ENCODE measurements at places on chromosomes 7 and 10.

DNA sequence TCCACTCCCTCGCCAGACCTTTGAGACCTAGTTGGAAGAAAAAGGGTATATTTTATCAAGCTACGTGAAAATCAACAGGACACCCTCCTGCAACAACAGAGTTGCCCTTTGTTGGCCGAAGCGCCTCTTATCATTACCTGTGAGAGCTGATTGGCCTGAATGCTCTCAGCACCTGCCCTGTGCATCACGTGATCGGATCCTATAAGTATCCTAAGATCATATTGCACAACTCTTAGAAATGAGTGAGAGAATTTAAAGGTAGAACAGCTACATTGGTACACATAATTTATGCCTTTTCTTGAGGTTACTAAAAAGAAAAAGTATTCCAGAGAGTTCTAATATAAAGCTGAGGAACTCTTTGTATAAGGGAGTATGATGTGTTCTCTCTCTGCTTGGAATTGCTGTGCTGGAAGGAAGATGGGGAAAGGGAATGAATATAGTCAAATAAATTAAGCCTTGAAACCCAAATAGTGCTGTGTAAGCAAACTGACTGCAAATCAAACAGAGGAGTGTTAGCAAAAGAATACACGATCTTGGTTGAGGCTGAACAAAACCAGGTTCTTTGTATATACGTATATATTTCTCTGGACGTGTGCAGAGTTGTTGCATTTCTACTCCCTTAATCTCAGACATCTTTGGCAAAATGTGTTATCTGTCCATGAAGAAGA lies 69.3 kb downstream of the LRRC4 start:
- no peak for DNase-seq

DNA sequence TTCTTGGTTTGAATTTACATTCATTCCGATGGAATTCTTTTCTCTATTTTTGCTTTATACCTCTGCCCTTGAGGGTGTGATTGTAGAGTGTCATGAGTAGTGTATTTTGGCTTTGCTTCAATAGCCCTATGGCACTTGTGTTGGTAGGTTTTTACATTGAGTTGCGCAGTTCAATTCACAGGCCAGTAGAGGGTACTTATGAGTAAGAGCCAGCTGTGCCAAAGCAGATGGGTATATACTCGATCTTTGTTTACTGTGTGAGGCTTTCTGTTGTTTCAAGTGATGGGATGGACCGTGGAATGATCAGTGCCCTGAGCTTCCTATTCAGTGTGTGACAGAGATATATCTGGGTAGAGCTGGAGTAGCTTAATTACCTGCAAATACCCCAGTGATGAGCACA lies 4.3 kb upstream of the AKR1C3 start:
- DNase-seq: no peak

DNA sequence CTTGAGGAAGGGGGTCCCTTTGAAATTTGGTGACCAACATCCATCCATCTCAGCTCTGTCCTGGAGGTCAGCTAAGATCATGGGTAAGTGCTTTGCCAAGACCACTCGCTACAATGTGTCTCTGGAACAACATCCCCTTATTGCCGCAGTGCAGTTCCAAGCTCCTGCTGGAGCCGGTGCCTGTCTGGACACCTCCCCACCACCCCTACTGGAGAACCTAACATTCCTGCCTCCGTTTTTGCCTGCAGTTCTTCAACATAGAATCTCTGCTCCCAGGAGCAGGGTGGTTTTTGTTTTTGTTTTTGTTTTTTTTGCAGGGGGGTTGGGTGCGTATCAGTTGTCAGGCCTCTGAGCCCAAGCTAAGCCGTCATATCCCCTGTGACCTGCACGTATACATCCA lies 51.2 kb upstream of the FXYD4 start:
- no peak for DNase-seq

DNA sequence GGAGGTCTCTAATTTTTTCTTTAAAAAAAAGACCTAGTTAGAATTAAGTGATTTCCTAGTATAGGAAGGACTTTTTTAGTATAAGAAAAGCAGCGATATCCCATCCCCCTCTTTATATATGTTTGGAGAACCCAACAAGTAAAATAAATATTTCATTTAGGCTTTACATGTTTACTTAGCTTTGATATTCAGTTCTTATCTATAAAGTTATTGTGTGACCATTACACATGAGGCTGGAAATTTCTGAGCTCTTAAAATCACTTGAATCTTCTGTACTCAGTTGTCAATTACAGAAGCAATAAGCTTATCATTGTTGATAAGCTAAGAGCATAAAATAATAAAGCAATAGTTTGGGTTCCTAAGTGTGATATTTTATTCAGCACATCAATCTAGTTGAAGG lies 89.7 kb downstream of the AASS start:
- DNase-seq: no peak

DNA sequence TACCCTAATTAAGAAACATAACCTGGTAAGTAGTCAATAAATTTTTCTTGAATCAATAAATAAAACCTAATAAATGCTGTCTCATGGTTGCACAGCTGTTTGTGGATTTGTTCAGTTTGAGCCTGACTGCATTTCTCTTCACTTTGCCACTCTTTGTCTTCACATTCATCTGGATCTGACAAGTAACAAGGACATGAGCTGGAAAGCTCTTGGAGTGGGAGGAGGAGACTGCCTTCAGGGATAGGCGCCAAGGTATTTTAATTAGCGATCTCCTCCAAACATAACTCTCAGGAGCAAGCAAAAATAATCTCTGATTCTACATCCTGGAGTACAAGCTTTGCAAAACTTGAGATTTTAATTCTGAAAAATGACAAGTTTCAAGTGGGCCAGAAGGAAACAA lies 251.0 kb downstream of the BMPER start:
- DNase-seq: no peak

- DNase-seq: no peak
Observed at GRCh38 chr7:41428381-41428780, 274.5 kb downstream of the INHBA start.

GRCh38 chr10:132257271-132257670 lies 50.5 kb downstream of the STK32C start:
- DNase-seq: no peak

DNA sequence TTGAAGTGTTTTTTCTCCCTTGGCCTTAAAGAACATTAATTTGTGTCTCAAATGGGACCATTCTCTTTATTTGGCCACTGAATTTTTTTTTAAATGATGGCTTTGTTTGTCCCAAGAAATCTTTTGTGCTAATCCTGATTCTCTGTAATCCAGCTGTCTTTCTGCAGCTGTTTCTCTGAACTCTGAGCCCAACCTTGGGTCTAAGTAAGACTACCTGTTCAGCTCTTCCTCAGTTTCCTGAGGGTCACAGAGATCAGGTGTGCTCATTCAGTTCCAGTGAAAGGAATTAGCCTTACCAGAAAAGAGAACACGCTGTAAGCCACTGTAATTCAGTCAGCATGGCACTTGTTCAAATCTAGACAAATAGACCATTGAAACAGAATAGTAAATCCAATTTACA lies 94.2 kb downstream of the ANKIB1 start:
- no peak for DNase-seq

GRCh38 chr7:143399151-143399550 lies 9.5 kb downstream of the EPHA1 start:
- DNase-seq: no peak

DNA sequence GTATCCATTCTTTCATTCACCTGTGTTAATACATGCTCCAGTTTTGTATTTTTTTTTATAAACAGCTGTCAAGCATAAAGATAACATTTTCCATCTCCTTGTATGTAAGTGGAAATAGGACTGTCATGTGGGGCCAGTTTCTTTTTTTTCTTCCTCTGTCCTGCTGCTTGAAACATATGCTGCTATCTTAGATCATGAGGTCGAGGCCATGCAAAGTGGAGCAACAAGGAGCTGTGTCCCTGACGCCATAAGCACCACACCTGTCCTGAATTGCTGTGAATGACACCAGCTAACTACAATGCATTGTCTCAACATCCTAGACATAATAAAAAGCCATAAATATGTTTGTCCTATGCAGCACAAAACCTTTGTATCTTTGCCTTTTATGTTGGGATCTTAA lies 37.7 kb upstream of the SLC26A4 start:
- no peak for DNase-seq

- DNase-seq: no peak
Observed at GRCh38 chr7:69363136-69363535, 235.1 kb upstream of the AUTS2 start.

Measured in activated T-helper 1 cell treated with anti-CD3 and anti-CD28 coated beads, Interleukin-12 subunit alpha, Interleukin-12 subunit beta, Interleukin-2, Interleukin-4 antibody, amounts not matched to agents 30 ng/mL and 10 ng/mL and 1 ng/mL, durations not matched to agents 14 hours and 24 hours and 36 hours (primary cell).